ENCODE measurements at places on chromosomes 2 and 18. TPM values are rescaled to one million over a fixed set of nuclear protein-coding genes. Genes with fewer than 3 reads are reported as not detected.

SPDYA gene
- total RNA-seq: 0.42 TPM

DNA sequence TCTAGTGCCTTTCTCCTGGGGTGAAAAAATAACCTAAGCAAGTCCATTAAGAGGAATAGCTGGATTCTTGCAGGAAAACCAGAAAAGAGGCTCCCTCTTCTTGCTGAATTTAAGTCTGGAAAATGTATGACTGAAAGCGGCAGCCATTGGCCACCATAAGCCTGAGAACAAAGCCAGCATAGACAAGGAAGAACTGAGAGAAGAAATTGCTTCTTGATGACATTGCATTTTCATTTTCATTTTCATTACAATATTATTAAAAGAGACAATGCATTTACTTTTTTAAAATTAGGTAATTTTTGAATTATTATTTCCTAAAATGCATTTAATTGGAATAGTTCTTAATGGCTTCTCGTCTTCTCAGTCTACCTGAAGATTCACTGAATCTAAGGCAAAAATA is 1157.5 kb upstream of the ZEB2 start:
- no peak for DNase-seq

DNA sequence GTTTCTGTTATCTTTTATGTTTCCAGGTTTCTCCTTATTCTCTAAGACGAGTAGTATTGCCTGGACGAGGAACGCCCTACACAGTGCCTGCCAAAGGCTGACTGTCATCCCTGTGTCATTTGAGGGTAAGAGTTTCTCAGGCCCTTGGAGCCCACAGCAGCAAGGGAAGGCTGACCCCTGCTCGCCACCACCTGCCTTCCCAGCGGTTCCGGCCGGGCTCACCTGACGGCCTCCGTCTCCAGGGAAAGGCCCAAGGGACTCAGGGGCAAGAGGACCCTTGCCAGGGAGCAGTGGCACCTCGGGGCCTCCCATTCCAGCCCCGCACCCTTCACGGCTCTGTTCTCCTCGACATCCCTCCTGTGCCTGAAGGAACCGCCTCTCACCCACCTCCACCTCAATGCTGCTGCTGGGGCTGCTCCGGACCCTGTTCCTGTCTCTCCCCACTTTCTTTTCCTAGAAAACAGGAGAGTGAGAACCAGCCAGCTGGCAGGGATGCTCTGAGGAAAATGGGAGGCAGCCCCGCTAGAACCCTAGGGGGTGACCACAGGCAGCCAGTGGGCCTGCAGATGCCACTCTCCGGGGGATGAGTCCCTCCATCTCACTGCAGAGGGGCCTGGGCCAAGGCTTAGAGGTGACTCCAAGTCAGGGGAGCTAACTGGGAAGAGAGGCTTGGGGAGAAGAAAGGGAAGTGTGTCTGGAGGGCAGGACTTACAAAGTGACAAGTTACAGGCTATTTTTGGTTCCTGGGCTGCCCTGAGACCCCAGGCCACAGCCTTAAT is 1.9 kb downstream of the LIMS2 start:
- no peak for DNase-seq

DNA sequence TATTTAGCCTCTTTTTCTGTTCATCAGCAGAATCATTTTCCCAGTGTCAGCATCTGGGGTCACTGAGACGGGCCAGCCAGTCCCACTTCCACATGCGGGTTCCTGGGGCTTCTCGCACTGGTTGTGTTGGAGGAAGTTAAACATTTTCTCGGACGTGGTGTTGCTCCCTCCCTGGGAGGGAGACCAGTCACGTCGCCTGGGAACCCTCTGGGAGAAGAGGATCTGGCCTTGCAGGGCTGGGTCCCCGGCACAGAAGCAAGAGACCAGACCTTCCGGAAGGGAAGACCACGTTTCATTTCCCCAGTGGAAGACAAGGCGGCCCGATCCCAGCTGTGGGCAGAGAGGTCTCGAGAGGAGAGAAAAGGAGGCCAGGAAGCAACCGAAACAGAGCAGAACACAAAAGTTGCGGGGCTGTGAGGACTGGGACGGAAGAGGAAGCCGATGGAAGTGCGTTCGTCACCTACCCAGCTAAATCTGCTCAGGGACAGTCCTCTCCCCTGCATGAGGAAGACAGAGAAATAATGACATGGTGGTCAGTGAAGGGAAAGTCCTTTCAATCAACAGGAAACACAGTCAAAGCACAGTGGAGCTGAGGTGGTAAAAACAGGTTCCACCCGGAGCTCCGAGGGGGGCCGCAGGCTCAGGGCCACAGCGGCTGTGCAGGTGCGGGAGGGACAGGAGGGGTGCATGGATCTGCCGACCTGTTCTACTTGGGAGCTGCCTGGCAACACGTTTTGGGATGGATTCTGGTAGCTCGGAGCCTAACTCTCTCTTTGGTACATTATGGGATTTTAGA is 144.4 kb downstream of the MBP start:
- peak; percentile 21 for DNase-seq
